Liver (tissue), 10 donors: ENCODE measurements at places on chromosomes 2 and 18.

GRCh38 chr18:48913201-48913600, 37.6 kb downstream of the SMAD7 start:
- DNase-seq, result no peak

GRCh38 chr2:232365621-232366321, 12.8 kb upstream of the ALPP start:
- no peak for DNase-seq

- DNase-seq, result no peak
Observed at GRCh38 chr2:223247136-223247535, 195.1 kb downstream of the KCNE4 start.

- peak; percentile 61 for DNase-seq
Observed at GRCh38 chr2:70789304-70790135, 923 bp downstream of the FIGLA start.

GRCh38 chr2:196798980-196799379, 503 bp downstream of the GTF3C3 start:
- no peak for DNase-seq

GRCh38 chr18:47204908-47205522, 28.9 kb upstream of the IER3IP1 start:
- peak; percentile 46 for DNase-seq

DNA sequence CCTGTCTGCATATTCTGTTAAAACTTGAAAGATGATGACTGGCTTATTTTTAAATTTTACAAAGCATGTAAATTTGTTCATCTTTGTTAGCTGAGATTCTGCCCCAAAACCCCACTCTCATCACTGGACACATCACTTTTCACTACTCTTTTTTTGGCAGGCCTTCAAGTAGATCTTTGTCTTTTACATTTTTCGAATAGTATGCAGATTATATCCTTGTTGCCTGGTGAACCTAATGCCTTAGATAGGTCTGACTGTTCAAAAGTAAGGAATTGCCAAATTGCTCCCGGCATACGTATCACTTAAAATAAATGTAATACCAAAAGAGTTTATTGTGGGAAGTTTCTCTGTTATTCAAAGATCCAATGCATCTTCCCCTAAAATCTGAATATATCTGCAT, 303.3 kb downstream of the XIRP2 start:
- DNase-seq, result no peak

DNA sequence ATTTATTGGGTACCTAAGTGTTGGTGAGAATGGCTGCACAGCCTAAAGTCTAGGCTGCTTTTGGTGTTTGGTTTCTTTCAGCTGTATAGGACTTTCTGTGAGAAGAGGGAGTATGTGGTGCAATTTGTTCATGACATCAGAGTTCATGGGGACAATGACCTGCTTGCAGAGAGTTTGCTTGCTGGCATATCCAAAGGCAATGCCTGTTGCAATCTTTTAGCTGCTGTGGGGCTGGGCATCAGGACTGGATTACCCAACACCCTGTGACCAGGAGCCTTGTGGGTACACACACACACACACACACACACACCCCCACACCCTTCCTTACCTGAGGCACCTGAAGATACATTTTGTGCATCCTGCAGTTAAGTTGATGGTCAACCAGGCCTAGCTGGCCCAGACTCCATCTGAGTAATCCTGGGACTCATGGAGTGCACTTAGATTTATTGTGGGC, 68.4 kb downstream of the LIPG start:
- peak; percentile 62 for DNase-seq

DNA sequence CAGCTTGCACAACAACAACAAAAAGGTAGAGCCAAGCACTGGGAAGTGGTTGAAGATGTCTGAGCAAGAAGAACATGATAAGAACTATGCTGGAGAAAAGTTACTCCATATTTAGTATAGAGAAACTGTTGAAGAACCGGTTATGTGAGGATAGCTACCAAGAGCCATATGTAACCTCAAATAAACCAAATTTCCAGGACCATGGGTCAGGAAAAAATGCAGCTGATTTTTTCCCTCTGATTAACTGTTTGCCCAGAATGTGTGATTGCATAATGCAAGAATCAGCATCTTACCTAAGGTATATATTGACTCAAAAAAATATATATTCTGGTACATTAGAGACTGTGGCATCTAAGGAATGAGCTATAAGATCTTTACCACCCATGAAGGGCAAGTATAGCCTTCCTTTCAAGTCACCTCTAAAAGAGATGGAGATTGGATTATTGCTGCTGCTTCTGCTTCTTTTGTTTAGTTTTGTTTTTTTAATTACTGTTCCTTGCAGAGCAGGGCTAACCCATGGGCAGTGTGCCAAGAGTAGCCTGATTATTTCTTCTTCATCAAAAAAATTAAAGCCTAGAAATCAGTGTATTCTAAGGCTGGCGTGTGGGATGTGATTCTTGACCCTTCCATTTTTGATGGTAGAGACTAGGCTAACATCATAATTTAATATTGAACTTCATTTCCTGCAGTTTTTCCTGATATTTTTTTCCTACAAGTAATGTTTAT, 76.9 kb upstream of the MAP3K20 start:
- no peak for DNase-seq

- DNase-seq, result no peak
Observed at GRCh38 chr2:124572934-124573634, 548.0 kb downstream of the CNTNAP5 start.
